Body of pancreas (tissue), 4 donors: ENCODE measurements at places on chromosomes 4 and X. TPM values are rescaled to one million over a fixed set of nuclear protein-coding genes. Genes with fewer than 3 reads are reported as not detected.

The GLRB gene
- total RNA-seq: 3.0 TPM

The CT45A3 gene
- total RNA-seq: not detected

The NMU gene
- total RNA-seq: not detected

The ZCCHC4 gene
- 5.2 TPM for total RNA-seq

The HPGDS gene
- total RNA-seq: 1.8 TPM

The WAS gene
- total RNA-seq: not detected

The GYG2 gene
- total RNA-seq: 6.0 TPM

The SLC10A6 gene
- total RNA-seq: 0.66 TPM

DNA sequence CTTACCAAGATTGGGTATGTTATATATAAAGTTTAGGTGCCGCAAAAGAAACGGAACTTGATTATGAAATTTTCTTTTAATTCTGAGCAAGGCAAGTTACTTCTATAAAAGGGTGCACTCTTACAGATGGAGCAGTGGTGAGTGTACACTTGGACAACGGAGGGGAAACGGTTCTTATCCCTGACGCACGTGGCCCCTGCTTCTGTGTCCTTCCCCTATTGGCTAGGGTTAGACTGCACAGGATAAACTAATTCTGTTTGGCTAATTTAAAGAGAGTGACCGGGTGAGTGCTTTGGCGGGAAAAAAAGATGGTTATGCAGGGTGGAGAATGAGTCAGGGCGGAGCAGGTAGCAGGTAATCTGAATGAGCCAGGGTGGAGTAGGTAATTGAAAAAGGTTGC, 149.5 kb downstream of the GC start:
- DNase-seq: no peak
- H3K4me3 ChIP-seq: no peak overlapping the region
- no peaks in the 10 kb centered on the region for H3K36me3 ChIP-seq

DNA sequence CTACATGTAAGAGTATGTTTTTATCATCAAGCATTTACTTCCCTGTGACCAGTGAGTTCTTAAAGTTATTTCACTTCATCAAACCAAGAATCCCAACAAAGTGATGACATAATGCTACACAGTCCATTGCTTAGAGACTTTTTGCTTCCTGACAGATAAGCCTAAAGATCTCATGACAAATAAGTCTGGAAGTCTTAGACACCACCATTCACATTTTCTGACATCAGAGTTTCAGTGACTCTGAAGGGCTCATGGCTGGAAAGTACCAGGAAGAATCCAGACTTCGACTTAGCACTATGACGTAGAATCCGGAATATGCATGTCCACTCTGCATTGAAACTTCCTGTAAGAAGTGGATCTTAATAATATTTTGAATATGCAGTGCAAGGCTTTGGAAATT, 53.7 kb downstream of the CLDN22 start:
- H3K4me3 ChIP-seq: no peak overlapping the region
- DNase-seq: no peak
- no peak overlapping the region for H3K27ac ChIP-seq
- H3K36me3 ChIP-seq: no peaks in the 10 kb centered on the region
- H3K27me3 ChIP-seq: no peaks in the 10 kb centered on the region
- peaks cover 16% of the 10 kb centered on the region for H3K4me1 ChIP-seq

DNA sequence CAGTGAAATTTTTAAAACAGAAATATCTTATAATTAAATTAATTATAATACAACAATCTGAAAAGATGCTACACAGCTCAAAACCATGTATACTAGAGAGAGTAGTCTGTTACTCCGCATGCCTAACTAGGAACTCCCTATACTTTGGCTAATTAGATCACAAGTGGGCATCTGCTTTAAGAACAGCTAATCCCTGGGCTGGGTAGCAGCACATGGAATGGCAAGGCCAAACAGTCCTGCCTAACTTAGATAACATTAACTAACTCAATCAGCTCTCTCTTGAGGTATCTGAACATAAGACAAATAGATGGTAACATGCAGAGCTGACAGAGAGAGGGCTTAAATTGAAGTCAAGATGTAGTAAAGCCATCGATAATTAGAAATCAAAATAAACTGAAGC, 9.9 kb downstream of the CHIC2 start:
- peaks cover 49% of the 10 kb centered on the region for H3K4me1 ChIP-seq
- DNase-seq: no peak
- no peak overlapping the region for H3K27ac ChIP-seq

DNA sequence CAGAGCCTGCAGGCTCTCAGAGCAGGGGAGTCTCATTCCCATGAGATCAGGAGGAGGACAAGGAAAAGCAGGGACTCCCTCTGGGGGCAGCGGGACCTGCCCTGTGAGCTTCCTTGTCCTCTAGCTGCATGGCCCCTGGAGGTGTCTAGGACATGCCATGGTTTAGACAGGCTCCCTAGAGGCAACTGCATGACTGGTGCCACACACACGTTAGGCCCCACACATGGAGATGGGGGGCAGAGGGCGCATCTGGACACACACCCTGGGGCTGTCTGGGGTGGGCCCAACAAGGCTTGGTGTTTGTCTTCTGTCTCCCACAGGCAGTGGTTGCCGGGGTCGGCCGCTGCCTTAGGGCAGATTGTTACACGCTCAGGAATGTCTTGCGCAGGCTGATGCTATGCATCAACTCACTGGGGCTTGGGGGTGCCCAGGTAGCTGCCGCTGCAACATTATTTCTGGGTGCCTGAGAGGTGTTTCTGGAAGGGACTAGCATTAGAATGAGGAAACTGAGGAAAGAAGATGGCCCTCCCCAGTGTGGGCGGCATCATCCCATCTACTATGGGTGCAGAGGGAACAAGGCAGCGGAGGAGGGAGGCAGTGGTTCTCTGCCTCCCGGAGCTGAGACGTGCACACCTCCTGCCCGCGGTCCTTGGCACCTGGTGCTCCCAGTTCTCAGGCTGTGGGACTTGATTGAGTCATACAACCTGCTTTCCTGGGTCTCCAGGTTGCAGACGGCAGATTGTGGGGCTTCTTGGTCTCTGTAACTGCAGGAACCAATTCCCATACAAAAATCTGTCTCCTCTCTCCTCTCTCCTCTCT, 32.1 kb upstream of the GPR78 start:
- DNase-seq: no peak
- no peak overlapping the region for H3K4me3 ChIP-seq
- H3K36me3 ChIP-seq: no peaks in the 10 kb centered on the region
- H3K4me1 ChIP-seq: no peaks in the 10 kb centered on the region
- H3K27me3 ChIP-seq: no peaks in the 10 kb centered on the region

DNA sequence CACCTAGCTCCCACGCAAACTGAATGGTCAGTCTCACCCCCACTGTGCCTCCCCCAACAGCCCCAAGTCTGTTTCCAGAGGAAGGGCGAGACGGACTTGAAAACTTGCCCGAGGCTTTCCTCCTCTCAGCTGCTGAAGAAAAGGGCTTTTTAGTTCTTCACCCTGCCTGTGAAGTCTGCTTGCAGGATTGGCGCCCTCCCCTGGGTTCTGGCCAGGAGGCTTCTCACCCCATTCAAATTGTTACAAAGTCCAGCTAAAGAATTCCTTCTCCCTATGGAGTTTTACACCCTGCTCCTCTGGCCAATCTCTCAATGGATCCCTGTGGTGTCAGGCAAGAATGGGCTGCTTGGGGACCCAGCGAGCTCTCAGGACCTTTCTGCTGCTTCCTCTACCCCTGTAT, 241.0 kb downstream of the AFF2 start:
- H3K27ac ChIP-seq: no peak overlapping the region
- no peaks in the 10 kb centered on the region for H3K36me3 ChIP-seq
- H3K4me1 ChIP-seq: no peaks in the 10 kb centered on the region
- no peak for DNase-seq
- H3K27me3 ChIP-seq: no peaks in the 10 kb centered on the region
